ENCODE measurements at places on chromosomes 5 and 9.

- no peak for DNase-seq
These were observed 26.9 kb upstream of the PLIN2 start for GRCh38 chr9:19154135-19154612.

DNA sequence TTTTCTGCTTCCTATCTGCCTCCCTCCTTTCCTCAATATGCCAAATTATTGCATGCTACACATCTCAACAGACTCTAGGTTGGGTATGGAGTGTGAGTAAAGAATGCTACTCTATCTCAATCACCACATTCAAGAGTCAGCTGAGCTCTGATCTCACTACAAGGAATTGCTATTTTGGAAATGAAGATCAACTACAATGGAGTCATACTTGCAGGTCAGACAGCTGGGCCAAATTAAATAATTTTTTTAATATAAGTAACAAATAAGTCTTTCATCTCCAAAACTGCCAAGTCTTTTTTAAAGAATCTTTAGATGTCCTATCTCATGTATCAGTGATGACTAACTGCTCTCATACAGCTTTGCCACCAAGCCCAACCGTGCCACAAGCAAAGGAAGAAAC, 64.0 kb downstream of the DEPDC1B start:
- no peak for DNase-seq

- no peak for DNase-seq
These were observed 172.6 kb upstream of the RAI14 start for GRCh38 chr5:34483442-34484033.

DNA sequence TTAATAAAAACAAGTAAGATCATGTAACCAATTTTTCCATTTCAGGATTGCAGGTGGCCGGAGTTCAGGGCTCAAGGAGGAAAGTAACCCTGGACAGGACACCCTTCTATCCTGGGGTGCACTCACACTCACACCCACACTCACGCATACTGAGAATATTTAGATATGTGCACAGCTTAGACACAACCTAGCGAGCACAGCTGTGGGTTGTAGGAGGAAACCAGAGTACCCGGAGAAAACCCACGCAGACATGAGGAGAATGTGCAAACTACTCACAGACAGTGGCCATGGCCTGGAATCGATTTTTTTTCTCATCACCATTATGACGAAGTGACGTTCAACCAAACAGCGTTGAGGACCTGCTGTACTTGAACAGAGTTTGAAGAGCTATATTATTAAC, 4.5 kb upstream of the EFNA5 start:
- DNase-seq: no peak

GRCh38 chr5:103263054-103263453, 4.5 kb downstream of the MACIR start:
- DNase-seq: no peak

GRCh38 chr9:137606005-137606621, 627 bp downstream of the ARRDC1 start:
- no peak for DNase-seq

GRCh38 chr5:53472720-53473510, 7.5 kb upstream of the FST start:
- DNase-seq: no peak

DNA sequence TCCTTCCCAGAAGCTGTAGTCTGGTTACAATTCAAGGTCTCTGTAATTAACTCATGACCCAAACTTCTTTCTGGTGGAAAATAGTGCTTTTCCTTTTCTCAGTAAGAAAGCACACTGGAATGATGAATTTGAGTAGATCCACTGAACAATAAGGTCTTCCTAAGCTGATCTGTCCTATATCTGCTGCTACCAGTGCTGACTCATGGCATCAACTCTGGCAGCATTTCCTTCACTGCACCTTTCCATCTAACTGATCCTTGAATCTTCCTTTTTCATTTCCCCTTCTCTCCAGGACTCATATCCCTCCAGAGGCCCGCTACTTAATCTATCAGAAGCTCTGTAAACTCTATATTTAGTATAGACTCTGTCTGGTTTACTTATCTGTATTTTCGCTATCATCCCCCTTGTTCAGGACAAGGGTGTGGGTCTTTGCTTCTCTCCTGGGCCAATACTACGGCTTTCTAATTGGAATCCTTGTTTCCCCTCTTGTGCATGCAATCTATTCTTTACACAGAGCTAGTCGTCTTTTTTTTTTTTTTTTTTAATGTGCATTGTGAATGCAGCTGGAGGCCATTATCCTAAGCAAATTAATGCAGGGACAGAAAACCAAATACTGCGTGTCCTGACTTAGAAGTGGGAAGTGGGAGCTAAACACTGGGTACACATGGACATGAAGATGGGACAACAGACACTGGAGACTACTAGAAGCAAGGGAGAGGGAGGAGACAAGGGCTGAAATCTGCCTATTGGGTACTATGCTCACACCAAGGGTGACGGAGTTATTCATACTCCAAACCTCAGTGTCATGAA, 192.2 kb upstream of the RPS23 start:
- DNase-seq: no peak
